ENCODE measurements at places on chromosomes 3 and 15.

- DNase-seq = no peak
These were observed 561 bp downstream of the SIDT1 start for GRCh38 chr3:113532698-113533533.

GRCh38 chr3:155554777-155555451 is 190.0 kb downstream of the PLCH1 start:
- peak; percentile 54 for DNase-seq

GRCh38 chr15:90711842-90712241 is 5.3 kb upstream of the BLM start:
- no peak for DNase-seq

GRCh38 chr3:144096016-144096415 is 124.4 kb downstream of the DIPK2A start:
- DNase-seq = no peak

GRCh38 chr3:178990293-178990692 is 81.3 kb downstream of the ZMAT3 start:
- no peak for DNase-seq

- no peak for DNase-seq
These were observed 83.0 kb downstream of the CRYGS start for GRCh38 chr3:186461141-186461540.

DNA sequence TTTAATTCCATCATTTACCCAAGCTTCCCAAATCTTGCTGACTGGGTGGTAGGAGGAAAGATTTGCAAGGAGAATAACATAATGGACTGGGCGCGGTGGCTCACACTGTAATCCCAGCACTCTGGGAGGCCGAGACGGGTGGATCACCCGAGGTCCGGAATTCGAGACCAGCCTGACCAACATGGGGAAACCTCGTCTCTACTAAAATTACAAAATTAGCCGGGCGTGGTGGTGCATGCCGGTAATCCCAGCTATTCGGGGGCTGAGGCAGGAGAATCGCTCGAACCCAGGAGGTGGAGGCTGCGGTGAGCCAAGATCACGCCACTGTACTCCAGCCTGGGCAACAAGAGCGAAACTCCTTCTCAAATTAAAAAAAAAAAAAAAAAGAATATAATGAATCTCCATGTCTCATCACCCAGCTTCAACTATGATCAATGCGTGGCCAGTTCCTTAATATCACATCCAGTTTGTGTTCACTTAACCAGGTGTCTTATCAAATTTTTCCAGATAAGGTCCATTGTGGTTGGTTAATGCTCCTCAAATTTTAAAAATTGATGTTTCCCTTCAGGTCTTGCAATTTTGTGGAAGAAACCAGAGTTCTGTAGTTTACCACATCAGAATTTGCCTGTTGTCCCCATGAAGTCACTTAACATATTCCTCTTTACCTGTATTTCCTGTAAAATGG is 1.3 kb upstream of the ABCF3 start:
- no peak for DNase-seq

Data from HAP-1 (cell line).